NCI-H1092 (cell line): ENCODE measurements at places on chromosomes 5 and 9.

DNA sequence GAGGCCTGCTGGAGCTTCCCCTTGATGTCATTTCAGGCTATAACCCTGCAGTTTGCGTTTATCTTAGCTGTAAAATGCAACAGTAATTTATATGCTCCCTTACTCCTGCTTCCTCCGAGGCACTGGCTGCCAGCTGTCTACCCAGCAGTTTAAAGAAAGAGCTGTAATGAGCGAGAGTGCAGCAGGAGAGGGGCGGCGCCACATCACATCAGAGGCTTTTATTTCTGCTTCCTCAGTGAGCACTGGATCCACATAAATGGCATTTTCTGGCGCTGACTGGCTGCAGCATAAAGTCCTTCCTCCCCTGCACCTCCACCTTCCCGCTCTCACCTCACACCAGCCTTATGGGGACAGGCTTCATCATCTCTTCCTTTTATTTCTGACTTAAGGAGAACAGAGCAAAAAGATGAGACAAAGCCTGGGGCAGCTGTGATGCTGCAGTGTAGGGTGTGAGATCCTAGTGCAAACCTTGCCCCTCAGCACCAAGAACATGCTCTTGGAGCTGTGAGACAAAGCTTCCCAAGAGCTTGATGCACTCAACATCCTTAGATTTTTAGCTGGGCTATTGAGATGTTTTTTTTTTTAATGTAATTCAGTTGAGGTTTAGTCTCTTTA, 829.6 kb upstream of the ZNF608 start:
- peak; percentile 38 for DNase-seq

DNA sequence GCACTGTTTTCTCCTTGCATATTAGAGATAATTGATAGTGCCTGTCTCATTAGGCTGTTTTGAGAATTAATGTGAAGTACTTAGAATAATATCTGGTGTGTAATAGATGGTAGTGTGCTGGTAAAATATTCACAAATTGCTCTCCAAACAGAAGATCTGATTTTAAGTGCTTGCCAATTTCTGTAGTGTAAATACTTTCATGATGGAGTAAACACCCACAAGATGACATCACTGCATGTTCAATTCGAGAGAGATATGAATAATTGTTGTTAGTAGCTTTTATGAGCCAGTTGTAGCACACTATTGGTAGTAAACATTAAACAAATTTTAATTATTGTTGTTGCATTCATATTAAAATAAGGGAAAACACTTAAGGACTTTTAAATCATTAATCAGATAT, 392.3 kb upstream of the RIOK2 start:
- DNase-seq = no peak

DNA sequence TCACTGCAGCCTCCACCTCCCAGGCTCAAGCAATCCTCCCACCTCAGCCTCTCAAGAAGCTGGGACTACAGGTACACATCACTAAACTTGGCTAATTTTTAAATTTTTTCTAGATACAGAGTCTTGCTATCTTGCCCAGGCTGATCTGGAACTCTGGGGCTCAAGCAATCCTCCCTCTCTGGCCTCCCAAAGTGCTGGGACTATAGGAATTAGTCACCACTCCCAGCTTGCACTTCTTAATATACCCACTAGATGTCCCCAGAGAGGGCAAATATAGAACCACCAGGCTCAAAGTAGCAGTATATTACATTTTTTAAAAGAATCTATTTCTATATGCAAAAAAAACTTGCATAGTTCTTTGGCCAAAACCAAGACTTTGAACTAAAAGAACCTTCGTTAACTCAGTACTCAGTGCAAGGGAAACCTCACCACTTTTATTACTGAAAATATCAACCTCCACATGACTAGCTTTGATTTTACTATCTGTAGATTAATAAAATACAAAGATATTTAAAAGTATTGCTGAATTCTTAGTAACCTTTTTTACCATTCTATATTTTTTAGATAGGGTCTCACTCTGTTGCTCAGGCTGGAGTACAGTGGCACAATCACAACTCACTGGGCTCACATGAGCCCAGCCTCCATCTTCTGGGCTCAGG, 25.8 kb upstream of the HSD17B3 start:
- no peak for DNase-seq

- no peak for DNase-seq
Observed at GRCh38 chr5:43514471-43514815, 505 bp downstream of the C5orf34 start.

GRCh38 chr5:156675395-156675794, 174.7 kb upstream of the PPP1R2B start:
- no peak for DNase-seq
